ENCODE measurements at places on chromosomes 1 and 21.

- peak; percentile 94 for DNase-seq
Observed at GRCh38 chr1:227192163-227192562, 126.1 kb downstream of the CDC42BPA start.

DNA sequence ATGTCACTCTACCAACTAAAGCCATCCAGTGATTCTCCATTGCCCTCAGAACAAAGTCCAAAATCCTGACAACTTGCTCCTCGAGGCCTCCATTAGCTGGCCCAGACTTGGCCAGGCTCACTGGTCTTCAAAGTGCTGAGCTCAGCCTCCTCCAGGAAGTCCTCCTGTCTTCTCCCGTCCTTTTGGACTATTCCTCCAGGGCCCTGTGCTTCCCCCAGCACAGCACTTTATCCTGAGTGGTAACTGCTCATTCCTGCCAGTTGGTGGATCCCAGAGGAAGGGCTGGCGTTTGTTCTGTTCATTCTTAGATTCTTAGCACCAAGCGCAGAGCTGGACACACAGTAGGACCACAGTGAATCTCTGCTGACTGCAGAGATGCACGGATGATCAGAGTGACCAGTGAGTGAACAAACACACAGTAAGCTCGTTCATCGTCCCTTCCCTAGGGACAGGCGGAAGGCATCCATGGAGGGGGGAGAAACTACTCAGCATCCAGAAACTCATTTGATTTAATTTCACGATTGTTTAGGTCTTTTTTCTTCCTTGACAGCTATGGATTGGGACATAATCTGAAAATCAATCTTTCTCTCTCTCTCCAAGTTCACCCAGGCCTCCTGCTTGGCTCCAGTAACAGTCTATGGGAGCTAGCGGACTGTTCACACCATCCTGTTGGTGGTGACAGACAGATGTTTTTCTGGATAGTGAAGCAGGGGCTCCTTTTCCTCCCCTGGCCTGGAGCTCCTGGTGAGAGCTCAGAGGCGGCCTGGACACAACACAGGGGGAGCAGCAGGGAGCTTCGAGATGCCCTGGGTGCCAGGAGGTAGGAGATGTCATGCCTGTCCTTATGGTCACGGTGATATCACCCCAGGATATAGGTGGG lies 180.2 kb downstream of the PTPRU start:
- DNase-seq, result no peak

DNA sequence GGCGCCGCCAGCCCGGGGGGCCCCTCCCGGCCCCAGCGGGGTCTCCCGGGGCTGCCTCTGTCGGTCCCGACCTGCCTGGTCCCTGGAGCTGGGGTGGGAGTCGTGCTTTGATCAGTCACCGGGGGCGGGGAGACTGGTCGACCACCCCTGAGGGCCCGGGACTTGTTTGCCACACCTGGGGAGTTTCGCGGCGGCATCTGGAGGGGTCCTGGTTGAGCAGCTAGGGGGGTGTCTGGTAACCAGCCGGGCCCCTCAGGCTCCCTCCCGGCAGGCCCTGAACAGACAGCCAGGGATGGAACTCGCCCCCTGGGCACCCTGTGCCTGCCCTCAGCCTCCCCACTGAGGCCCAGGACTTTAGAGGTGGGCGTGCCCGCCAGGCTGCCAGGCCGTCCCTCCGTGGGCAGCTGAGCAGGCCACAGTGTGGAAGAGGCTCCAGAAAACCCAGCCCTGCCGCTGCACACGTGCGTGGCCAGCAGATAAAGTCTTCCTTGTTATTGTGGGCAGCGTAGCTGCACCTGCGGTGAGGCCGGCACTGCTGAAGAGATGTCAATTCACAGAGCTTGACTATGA lies 13.3 kb upstream of the SAMD11 start:
- DNase-seq, result no peak

DNA sequence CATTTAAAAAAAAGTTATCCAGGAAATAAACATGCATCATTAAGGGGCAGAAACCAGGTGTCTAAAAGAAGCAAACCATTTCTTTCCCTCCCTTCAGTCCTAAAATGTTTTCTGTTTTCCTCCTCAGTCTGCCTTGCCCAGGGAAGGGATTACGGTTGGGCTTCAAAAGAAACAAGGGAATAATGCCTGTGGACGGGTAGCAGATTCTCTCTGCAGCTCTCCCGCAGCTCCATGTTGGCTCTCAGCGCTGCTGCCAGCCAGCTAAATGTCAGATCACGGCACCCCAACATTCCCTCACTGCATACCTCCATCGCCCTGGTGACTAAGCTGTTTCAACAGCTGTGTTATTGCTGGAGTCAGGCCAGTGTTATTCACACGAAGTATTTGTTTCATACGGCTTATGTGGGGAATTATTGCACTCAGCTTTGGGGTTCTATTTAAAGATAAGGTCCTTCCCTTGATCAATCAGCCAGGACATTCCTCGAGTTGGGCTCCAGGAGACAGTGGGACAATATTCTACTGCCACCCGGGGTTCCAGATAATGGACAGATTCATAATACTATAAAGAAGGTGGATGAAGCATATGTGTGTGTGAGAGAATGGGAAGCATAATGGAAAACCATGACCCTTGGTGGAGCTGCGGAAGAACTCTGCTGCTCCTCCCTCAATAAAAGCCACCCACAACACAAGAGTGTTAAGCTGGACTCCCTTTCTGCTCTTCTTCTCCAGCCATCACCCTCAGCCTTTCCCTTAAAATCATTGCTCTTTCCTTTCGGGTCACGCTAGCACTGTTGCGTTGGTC lies 58.2 kb downstream of the WLS start:
- peak; percentile 94 for DNase-seq

- DNase-seq, result no peak
Observed at GRCh38 chr1:157739229-157739901, 37.6 kb downstream of the FCRL2 start.

DNA sequence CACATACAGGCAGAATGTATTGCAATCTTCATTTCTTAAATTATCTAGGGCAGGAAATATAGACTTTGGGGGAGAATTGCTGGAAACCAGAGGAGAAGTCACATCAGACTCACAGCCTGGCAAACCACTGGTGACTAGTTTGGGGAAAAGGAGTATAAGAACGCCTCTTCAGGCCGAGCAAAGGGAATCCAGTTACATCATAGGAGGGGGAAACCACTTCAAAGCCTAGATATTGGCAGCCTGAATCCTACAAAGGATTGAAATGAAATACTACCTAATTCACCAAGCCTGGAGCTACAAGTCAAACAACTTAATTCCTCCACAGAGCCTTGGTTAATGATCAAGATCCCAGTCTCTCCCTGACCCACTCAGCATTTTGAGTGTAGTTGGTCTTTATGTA lies 121.7 kb downstream of the SLC30A10 start:
- no peak for DNase-seq
